ENCODE measurements at places on chromosomes 3 and 15.

- peak; percentile 9 for DNase-seq
Measured at GRCh38 chr3:114290911-114291901, 2.6 kb upstream of the TIGIT start.

- DNase-seq: no peak
Measured at GRCh38 chr3:23654571-23654970, 151.2 kb upstream of the UBE2E1 start.

DNA sequence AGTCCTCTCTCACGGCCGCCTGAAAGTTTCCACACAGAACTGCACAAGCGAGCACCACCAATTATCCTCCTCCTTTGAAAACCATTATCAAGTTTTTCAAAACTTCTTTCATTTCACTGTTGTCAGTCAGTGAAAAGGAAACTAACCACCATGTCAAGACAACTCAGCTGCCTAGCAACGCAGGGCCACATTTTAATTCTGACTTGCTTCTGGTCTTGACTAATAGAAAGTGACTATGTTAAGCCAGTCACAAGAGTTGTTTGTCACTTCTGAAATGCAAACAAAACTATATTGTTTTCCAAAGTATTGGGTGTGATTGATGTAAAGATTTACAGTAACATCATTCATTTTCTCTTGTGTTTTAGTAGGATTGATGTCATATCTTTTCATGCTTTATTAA is 612.8 kb upstream of the AGTR1 start:
- no peak for DNase-seq

- no peak for DNase-seq
Measured at GRCh38 chr3:124276539-124277143, 284.7 kb upstream of the ROPN1 start.

DNA sequence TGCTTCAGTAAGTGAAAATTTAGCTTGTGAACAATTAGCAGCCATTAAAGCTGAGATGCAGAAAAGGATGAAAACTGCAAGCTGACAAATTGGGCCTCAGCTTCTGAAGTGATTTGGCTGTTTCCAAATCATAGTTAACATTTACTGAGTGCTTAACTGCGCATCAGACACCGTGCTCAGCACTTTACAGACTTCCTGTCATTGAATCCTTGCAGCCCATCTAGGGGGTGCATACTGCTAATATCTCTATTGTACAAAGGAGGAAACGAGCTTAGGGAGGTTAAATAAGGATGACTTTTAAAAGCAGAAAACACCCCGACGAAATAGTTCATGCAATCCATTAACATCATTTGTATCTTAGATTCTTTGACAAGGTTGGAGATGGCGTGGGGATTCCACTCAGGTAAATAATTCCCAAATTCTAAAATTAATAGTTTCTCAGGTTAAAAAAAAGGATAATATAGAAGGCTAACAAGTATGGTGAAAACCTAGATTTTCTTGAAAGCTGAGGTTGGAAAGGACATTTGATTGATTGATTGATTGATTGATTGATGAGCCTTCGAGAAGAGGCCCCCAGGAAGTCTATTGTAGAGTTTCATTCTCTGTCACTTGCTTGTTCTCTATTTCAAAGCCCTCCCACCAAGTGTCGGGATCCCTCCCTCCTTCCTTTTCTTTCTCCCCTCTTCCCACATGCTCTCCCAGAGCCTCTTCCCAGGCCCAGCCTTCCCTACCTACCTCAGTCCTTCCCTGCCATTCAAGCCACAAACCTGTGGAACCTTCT is 23.5 kb upstream of the EPHB3 start:
- DNase-seq: no peak

- DNase-seq: peak; percentile 69
Measured at GRCh38 chr15:98906712-98907083, 100.9 kb downstream of the PGPEP1L start.

DNA sequence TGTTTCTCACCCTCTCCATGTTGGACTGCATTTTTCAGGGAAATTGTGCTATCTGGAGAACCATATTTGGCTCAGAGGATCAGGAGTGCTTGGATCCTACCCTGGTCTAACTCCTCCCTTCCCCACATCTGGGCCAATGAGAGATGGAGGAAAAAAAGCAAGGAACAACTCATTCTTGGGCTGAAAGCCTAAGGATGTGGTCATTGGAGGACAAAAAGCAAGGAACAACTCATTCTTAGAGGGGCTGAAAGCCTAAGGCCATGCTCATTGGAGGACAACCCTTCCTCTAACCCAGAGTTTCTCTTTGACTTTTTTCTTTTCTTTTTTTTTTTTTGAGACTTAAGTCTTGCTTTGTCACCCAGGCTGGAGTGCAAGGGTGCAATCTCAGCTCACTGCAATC is 48.6 kb upstream of the CHRNB4 start:
- DNase-seq: no peak

GRCh38 chr15:38168467-38169070 is 84.1 kb upstream of the SPRED1 start:
- DNase-seq: no peak

DNA sequence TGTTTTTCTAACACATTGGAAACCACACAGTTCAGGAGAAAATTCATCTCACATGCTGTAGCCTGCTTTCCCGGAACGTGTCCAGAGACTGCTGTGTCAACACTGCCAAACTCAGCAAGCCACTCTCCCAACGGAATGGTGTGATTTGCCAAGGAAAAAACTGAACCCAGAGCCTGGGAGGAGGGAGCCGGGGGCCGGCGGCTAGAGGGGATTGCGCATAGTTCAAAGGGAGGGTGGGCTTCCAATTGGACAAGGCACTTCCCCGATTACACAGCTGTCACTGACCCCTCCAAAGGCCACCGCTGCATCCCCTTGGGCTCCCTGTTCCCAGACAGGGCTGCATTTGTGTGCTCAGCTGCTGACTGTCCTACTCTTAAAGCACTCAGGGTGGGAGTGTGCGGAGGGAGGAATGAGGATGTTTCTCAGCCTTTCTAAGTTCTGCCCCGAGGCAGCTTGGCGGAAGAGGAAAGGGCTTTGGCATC is 256.2 kb downstream of the ZNF621 start:
- DNase-seq: no peak

GRCh38 chr3:170043506-170043905 is 5.7 kb downstream of the GPR160 start:
- DNase-seq: no peak

- no peak for DNase-seq
Measured at GRCh38 chr15:68435966-68436365, 4.0 kb upstream of the ITGA11 start.

DNA sequence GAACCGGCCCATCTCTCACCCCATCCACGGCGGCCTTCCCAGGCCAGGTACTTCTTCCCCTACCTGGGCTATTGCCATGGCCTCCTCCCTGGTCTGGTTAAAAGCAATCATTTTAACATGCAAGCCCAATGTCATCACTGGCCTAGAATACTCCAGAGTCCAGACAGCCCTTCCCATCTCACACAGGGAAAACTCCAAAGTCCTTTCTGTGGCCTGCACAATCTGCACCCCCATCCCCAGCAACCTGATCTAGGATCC is 45.8 kb upstream of the SLCO2A1 start:
- no peak for DNase-seq

- DNase-seq: no peak
Measured at GRCh38 chr15:99328106-99329072, 77.1 kb downstream of the LRRC28 start.

DNA sequence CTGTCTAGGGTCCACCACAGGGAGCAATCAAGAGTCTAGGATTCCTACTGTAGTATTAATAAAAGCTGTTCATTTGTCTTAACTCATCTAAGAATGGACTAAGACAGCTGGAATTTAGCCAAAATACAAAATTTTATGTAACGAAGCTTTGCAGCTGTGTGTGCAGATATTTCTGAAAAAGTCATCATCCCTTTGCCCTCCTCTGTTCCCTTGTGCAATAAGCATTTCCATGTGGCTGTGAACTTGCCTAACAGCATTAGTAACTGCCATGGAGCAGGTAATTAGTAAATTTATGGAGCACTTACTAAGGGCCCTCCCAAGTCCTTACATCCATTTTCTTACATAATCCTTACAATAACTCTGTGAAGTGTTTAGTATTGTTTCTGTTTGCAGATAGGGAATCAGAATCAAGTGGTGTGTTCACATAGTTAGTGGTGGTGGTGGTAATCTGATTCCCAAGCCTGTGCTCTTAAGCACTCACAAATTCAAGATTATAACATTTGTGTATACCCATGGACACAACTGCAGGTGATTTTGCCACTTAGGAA is 114.5 kb downstream of the RARB start:
- DNase-seq: no peak

DNA sequence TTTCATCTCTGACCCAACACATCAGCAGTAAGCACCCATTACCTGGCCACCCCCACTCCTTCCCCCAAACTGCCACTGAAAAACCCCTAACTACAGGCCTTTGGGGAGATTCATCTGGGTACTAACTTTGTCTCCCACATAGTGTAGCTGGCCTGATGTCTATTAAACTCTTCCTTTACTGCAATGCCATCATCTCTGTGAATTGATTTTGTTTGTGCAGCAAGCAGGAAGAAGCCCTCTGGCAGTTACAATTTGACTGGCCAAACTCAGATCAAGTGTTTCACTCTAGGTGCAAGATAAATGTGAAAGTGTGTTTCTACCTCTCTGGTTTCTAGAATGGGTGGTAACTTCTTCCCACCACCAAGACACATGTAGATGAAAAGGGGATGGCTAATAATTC is 26.7 kb upstream of the OR5K4 start:
- DNase-seq: no peak

- no peak for DNase-seq
Measured at GRCh38 chr3:141578202-141578973, 91.6 kb downstream of the RASA2 start.

DNA sequence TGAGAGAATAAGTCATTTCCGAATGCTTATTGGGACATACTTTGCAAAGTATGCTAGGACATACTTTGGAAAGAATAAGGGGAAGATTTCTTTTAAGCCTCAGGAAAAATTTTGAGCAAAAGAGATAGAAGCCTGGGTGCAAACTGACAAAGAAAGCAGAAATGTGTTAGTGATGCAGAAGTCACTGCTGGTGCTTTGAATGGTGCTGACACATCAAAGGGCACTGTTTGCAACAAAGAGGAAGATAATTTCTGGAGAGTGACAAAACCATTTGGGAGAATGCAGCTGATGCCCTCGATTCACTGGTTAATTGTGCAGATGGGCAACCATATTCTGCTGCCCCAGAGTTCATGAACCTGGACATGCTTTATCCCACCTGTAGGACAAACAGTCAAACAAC is 11.0 kb upstream of the RAP2B start:
- DNase-seq: no peak

GRCh38 chr3:15451216-15452113 is 24.1 kb downstream of the EAF1 start:
- no peak for DNase-seq
